Stimulated activated CD8-positive, alpha-beta memory T cell treated with anti-CD3 and anti-CD28 coated beads, Interleukin-12 subunit alpha, Interleukin-12 subunit beta, amount 100 ng/mL, for 4 hours (primary cell): ENCODE measurements at places on chromosomes 5 and 9.

GRCh38 chr9:35716230-35716629 lies 15.8 kb downstream of the TLN1 start:
- DNase-seq, result no peak

DNA sequence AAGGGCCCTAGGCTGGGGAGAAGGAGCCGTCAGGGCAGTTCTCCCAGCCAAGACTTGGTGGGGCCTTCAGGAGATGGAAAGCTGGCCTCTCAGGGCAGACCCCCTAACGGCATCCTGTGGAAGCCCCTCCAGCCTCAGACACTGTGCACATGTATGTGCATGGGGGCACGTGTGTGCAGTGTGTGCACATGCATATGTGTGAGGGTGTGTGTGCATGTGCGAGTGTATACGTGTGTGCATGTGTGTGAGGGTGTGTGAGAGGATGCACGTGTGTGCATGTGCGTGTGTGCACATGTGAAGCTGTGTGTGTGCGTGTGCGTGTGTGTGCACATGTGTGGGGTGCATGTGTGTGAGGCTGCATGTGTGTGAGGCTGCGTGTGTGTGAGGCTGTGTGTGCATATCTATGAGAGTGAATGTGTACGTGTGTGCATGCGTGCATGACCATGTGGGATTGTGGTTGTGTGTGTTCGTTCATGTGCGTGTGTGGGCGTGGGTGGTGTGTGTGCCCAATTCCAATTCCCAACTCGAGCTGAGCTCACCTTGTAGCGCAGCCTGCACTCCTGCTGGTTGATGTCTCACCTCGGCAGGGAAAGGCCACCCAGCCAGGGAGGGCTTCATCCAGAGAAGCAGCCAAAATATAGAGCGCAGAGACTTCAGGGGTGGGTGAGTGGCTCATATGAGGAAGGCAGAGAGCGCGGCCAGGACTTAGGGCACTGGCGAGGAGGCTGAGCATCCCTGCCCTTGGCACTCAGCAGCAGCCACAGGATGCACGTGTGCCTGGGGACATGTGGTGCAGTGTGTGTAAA lies 142.7 kb upstream of the PPP1R26 start:
- DNase-seq, result no peak

DNA sequence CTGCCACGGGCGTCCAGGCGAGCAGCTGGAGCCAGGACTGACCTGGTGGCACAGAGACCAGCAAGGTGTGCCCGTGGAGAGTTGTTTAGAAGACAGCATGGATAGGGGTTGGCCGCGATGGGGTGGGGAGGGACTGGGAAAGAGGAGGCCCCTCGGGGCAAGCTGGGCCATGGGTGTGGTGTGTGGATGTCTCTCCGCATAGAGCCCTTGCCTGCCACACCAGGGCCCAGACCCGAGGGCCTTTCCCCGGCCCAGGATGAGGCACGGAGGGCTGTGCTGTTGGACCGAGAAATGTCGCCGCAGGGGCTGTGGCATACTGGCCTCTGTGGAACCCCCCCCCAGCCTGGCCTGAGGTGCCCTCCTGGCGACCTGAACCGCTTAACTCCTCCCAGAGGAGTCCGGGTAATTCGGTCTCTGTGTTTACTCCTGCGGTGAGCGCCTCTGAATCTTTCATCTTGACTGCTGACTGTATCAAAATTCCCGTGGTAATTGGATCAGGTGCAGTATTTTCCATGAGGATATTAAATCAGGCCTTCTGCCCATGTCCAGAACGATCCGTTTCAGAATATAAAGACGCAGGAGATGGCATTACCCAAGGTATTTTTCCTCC lies 22.5 kb upstream of the LAMC3 start:
- no peak for DNase-seq

DNA sequence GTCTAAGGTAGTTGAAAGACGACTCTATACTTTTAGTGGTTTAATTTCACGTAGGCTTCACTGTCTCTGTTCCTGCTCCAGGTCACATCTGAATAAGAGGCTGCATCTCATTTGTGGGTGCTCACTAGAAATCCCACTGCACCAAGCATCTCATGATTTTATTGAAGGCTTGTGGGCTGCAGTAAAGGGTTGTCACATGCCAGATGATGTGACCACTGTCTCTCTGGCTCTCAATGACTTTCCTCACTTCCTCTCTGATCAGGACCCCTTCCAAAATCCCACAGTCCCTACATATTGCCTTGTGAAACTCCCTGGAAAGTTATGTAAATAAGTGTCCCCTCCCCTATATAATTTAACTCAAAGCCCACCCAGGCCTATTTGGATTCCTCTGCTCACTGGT lies 8.9 kb upstream of the ZCCHC10 start:
- DNase-seq, result no peak

DNA sequence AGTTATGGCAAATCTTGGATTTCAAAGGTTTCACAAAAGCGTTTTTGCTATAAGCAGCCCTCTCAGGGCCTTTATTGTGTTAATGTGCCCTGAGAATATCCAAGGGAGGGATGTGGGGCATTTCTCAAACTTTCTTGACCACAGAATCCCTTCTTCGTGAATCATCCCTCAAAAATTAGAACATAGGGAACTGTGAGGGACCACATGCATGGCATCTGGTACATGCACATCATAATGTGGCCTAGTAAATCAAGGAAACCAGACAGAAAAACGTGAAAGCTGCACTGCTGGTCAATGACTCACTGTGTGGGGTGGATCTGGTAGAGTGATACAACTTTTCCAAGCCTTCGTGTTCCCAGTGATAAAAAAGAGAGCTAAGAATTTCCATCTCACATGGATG lies 22.4 kb downstream of the DDX31 start:
- DNase-seq, result no peak

- DNase-seq, result no peak
These were observed 73.7 kb upstream of the PJA2 start for GRCh38 chr5:109483395-109483971.

- DNase-seq, result no peak
These were observed 5.8 kb upstream of the SPATA31C2 start for GRCh38 chr9:88143957-88144625.

GRCh38 chr5:136192015-136192525 lies 892 bp downstream of the SMIM32 start:
- DNase-seq, result no peak

DNA sequence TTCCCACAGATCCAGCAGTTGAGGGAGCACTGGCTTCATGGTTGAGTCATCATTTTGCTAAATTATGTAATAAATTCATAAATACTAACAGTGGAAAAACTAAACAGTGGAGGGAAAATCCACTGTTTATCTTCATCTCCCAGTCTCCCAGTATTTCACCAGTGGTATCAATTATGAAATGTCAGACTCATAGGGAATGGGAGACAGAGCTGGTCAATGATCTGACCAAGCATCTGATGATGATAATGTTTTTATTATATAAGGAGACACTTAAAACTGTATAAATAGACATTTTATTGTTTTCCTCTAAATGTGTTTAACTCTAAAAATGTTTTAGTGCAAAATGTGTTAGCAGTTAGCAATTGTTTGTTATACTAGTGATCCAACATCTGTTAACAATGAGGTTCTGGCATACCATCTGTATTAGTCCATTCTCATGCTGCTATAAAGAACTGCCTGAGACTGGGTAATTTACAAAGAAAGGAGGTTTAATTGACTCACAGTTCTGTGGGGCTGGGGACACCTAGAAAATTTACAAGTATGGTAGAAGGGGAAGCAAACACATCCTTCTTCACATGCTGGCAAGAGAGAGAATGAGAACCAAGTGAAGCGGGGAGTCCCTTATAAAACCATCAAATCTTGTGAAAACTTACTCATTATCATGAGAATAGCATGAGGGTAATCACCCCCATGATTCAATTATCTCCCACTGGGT lies 11.8 kb upstream of the REEP5 start:
- DNase-seq, result no peak

- DNase-seq, result no peak
These were observed 9.5 kb downstream of the LPCAT1 start for GRCh38 chr5:1514027-1514818.

DNA sequence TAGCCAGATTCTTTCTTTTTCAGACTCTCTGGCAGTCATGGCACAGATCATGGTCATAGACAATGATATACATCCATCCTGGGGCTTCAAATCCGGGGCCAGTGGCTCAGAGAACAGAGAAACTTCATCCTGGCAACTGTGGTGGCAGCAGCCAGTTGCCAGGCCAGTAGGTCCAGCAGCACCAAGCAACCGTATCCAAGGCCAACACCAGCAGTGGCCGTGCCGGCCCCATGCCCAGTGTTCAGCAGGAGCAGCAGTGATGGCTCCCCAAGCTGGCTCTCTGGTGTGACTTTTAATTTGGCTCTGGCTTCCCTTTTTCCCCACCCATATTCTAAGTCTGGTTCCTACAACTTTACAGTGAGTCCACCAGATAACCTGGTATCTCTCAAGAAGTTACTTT lies 300.5 kb downstream of the DEPDC1B start:
- DNase-seq, result no peak

- DNase-seq, result no peak
These were observed 254.5 kb downstream of the ARRDC3 start for GRCh38 chr5:91128604-91129003.

DNA sequence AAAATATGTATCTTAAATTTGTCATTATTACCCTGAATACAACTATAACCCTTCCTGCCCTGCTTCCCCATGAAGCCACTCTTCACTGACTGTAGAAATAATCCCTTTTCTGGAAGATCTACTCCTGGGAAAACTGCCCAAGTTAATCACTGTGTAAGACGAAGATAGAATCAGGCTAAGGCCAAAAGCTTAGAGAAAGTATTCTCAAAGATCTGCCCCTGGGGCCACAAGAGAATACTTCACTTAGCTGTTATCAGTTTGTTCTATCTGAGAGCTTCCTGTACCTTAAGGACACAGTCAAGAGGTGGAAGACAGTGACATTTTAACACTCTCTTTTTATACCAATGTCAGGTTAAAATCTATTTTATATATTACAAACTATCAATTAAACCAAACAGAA lies 33.8 kb downstream of the RNF145 start:
- no peak for DNase-seq

GRCh38 chr5:90548069-90548593 lies 10.5 kb upstream of the ADGRV1 start:
- no peak for DNase-seq

DNA sequence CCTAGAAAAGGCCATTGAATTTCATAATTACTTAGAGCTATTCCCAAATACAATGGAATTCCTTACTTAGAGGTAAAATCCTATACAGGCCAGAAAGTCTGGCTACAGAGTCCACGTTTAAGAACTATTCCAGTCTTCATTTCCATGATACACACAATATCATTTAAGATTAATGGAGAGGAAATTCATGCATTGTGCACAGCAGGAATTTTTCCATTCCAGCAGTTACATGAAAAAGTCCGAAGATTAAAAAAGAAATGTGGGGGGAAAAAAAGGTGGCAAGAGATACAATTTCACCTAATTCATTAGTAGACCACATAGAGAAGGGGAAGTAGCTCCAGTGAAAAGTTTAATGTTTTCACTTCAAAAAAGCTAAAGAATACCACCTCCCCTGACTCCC lies 63.1 kb downstream of the CHD1 start:
- no peak for DNase-seq

GRCh38 chr5:127441799-127442484 lies 75.5 kb upstream of the PRRC1 start:
- DNase-seq, result no peak
